ENCODE measurements at places on chromosomes 4 and X.

DNA sequence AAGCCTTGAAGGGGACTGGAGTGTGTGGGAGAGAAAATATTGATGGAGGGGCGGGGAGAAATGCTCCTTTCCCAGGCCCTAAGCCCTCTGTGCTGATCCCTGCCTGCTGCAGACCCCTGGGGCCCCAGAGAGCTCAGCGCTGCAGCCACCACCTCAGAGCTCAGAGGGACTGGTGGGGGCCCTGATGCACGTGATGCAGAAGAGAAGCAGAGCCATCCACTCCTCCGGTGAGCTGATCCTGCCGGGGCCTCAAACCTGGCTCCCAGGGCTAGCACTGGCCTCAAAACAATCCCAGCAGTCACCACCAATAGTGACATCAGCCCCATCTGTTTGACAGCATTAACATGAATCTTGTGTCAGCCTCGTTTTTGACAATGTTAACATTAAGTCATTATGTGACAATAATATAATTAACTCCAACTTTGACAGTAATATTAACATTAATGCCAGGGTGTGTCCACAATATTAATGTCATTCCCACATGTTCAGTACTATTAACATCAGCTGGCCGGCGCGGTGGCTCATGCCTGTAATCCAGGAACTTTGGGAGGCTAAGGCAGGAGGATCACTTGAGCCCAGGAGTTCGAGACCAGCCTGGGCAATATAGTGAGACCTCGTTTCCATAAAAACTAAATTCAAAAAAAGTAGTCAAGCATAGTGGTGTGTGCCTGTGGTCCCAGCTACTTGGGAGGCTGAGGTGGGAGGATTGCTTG lies 5.8 kb downstream of the WAS start:
- no peak for DNase-seq

- no peak for DNase-seq
These were observed 108.3 kb upstream of the TEX13A start for GRCh38 chrX:105328773-105329172.

GRCh38 chr4:183081116-183081469 lies 18.0 kb upstream of the WWC2 start:
- no peak for DNase-seq

DNA sequence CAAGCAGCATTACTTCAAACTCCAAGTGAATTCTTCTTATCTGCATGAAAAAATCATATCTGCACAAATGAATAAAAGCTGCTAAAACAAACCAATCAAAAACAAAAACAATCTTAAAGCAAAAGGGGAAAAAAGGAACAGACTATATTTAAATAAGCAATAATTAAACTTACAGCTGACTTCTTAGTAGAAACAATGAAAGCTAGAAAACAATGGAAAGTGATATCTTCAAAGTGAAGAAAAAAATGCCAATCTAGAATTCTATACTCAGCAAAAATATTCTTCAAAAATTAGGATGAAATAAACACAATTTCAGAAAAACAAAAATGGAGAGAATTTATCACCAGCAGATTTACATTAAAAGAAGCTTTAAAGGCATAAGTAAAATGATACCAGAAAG lies 20.0 kb downstream of the STBD1 start:
- DNase-seq, result no peak

DNA sequence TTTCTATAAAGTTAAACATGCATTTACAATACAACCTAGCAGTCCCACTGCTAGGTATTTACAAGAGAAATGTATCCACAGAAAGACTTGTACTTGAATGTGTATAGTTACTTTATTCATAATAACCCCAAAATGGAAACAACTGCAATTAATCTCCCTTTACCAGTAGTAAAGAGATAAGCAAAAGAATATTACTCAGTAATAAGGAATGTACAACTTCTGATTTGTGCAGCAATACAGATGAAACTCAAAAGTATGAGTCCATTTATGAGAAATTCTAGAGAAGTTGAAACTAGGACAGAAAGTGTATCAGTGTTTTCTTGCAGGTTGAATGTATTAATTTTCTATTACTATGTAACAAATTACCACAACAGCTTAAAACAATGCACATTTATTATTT lies 15.2 kb downstream of the USP53 start:
- DNase-seq, result no peak

DNA sequence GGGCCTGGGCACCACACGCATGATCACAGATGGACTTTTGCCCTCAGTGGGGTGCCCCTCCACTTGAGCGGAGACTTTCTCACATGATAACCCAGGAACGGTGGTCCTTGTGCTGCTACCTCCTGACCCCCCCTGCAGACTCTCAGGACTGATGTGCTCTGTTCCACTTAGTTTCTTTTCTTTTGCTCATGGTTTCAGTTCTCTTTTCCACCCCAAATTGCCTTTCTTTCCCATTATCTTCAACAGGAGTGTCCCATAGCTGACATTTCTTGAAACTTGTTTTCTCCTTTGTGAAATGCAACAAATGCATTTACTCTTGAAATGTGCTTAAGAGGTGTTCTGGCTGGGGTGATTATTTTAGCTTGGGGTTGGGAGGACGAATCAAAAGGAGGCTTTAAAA lies 9.0 kb downstream of the MPC1L start:
- DNase-seq, result no peak

DNA sequence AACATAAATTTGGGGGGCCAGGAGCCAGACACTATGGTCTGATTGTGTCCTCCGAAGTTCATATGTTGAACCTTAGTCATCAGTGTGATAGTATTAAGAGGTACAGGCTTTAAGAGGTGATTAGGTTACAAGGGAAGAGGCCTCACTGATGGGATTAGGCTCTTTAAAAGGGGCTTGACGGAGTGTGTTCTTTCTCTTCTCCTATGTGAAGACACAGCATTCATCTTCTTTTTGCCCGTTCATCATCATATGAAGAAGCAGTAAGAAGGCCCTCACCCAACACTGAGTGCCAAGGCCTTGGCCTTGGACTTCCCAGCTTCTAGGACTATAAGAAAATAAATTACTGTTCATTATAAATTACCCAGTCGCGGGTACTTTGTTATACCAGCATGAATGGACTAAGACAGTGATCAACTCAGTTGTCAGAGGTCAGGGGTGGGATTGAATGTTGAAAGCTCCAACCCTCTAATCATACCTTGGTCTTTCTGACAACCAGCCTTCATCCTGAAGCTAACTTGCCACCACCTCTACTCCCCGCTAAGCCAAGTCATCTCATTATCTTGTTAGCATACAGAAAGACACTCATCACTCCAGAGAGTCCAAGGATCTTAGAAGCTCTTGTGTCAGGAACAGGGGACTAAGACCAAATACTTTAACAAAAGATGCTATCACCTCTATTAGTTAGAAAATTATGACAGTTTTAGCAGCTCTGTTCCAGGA lies 543.4 kb upstream of the DIPK2B start:
- DNase-seq, result no peak

GRCh38 chr4:7621252-7622035 lies 186.7 kb upstream of the PSAPL1 start:
- DNase-seq, result no peak

DNA sequence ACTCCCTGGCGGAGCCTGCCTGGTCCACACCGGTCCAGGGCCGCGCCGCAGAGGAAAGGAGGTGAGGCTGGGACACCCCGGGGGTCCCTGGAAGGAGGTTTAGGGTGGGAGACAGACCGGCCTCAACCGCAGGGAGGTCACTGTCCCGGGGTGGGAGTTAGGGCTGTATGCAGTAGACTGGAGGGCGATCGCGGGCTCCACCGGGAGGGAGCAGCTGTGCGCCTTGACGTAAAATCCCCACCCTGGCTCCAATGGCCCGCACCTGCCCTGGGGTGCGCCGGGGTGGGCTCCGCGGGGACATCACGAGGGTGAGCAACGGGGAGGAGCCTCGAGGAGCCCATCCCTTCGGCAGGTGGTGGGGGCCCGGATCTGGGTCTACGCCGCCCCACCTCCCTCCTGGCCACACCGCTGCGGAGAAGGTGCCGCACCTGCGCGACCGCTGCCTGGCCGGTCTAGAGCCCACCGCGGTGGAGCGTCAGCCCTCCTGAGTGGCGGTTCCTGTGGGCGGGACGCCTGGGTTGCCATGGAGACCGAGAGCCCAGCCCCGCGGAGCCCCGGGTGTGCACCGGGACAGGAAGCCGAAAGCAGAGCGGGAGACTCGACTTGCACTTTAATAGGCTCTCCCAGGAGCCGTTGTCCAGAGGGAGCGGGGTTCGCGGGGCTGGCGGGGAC lies 105.1 kb downstream of the ADRA2C start:
- DNase-seq, result no peak

GRCh38 chr4:6367371-6367851 lies 97.8 kb downstream of the WFS1 start:
- DNase-seq, result no peak

DNA sequence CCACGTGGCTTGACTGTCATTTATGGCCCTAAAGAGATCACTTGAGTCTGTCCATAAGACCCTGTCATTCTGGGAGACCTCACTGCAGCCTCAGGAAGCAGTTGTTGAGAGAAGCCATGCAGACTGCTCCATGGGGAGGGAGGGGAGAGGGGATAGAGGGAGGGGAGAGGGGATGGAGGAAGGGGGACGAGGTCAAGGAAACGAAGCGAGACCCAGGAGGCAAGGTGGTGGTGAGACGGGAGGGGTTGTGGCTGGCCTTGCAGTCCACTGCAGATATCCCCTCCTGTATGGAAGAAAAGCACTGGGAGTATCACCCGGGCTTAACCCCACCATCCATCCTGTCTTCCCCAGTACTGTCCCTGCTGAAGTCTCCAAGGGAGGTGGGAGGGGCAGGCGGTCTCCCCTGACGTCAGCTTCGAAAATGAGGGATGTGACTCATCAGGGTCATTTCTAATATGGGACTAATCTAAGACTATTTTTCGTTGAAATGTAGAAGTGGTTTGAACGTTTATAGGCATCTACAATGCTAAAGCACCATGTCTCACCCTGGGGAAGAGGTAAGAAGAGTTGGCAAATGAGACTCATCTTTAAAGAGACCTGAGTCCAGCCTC lies 5.6 kb downstream of the TMEM255A start:
- DNase-seq, result no peak

- DNase-seq, result peak; percentile 10
These were observed 60.6 kb upstream of the NKX1-1 start for GRCh38 chr4:1466863-1467165.

- DNase-seq, result no peak
These were observed 183.3 kb downstream of the DCLK2 start for GRCh38 chr4:150261571-150261970.

GRCh38 chr4:187883836-187884475 lies 111.6 kb upstream of the ZFP42 start:
- DNase-seq, result no peak

GRCh38 chr4:73693811-73694210 lies 46.6 kb upstream of the CXCL8 start:
- DNase-seq, result no peak

Data from lower leg skin (tissue), 4 donors.